Activated naive CD4-positive, alpha-beta T cell treated with anti-CD3 and anti-CD28 coated beads, Interleukin-2, amount 50 U/mL, for 16 hours (primary cell): ENCODE measurements at places on chromosomes 7 and 10.

GRCh38 chr10:26517141-26517867 lies 79.2 kb downstream of the APBB1IP start:
- DNase-seq = no peak

GRCh38 chr10:108375691-108376090 lies 1211.2 kb upstream of the SORCS1 start:
- no peak for DNase-seq

DNA sequence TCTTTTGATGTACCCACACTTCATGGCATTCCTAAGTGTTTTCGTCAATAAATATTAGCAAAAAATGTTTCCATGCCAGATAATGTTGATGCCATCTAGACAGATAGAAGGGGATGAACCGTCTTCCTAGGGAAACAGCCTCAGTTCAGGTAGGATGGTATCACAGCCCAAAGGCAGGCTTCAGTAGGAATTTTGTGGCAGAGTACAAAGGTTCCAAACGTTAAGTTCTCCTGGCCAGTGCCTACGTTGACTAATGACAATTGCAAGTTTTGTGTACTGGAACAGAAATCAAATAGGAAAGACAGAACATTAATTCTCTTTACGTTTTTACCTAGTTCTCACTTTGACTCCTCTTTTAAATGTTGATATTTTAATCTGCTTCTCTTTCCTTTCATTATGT lies 75.0 kb downstream of the ZMYND11 start:
- no peak for DNase-seq

DNA sequence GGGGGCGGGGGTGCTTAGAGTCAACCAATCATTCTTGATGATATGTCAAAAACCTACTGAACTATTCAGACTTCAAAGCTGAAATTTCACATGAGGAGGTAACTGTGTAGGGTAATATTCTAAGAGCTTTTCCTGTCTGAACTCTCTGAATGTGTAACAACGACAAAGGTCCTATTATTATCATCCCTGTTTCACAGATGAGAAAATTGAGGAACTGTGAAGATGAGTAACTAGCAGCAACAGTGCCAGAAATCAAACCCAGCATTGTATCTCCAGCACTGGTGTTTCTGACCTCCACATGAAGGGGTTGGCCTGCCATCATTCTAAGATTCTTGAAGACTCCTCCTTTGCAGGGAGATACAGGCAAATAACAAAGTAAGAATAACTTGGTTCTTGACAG lies 294.7 kb upstream of the AOAH start:
- DNase-seq = no peak

GRCh38 chr7:141073641-141074161 lies at the start of gene TMEM178B:
TMEM178B (plus strand) TSS chr7:141074064.
- peak; percentile 14 for DNase-seq

- DNase-seq = no peak
These were observed 372.4 kb downstream of the SUGCT start for GRCh38 chr7:40507166-40507565.

DNA sequence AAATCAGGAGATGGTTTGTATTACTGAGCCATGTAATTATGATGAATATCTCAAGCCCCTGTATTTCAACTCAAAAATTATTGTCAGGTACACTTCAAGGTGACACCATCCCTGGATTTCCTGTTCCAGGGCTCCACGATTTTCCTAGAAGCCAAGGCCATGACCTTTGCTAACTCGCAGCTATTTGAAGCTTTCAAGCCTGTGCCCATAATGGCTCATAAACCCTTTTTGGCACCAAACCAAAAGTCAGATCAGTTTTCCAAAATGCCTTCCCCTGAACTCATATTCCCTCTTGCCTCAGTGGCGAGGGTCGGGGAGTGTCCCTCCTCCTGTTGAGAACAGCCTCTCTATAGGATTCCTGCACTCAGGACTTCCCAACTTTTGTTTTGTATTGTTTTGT lies 70.8 kb downstream of the HIP1 start:
- DNase-seq = no peak

- DNase-seq = peak; percentile 75
These were observed 109.4 kb upstream of the LANCL2 start for GRCh38 chr7:55255496-55256445.

GRCh38 chr7:16571941-16572340 lies 45.3 kb downstream of the LRRC72 start:
- DNase-seq = no peak

DNA sequence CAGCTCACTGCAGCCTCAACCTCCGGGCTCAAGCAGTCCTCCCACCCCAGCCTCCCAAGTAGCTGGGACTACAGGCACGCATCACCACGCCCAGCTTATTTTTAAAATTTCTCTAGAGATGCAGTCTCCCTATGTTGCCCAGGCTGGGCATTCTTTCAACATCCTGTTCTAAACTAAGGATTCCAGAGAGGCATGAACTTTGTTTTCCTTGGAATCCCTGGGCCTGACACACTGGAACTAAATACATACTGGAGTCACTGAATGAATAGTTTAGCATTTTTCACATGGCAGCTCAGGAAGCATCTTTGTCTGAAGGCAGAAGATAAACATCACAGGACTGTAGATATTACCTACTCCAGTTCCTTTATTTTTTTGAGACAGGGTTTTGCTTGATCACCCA lies 108.7 kb downstream of the ITIH5 start:
- no peak for DNase-seq

GRCh38 chr7:56121440-56121839 lies 5.2 kb upstream of the NUPR2 start:
- no peak for DNase-seq

DNA sequence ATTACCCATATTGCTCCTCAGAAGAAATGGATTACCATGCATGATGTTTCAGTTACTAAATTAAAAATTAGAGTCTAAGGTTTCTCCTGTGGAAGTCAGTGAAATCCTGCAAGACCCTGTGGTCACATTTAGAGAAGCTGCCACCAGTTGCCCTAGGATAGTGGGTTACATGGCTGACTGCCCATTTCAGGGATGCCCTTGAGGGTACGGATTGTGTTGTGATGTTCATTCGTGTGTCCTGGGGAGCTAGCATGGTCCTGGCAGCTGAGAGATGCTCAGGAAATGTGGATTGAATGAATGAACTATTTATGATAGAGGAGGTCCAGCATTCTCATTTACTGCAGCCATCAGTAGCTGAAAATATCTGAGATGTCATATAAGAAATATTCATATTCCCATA lies 55.1 kb downstream of the TMEM178B start:
- no peak for DNase-seq

DNA sequence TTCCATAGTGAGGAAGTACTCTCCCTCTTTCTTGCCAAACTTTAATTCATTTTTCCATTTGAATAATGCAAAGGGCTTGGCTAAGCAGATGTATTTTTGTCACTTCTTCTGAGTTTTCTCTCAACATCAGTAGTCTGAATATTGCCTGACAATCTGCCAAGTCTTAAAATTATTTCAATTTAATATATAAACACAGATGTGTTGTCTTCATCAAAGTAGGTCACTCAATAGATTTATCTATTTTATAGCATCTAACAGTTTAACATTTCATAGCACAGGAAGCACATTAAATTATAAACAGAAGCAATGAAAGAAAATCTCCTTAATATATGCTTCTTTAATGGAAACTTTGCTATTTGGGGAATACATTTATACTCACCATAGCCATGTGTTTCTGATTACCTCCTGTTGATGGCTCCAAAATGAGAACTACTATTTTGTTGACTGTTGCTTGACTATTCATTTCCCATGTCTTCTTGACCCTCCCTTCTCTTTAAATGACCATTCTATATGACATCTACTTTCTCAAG lies 4.5 kb downstream of the CPED1 start:
- no peak for DNase-seq

DNA sequence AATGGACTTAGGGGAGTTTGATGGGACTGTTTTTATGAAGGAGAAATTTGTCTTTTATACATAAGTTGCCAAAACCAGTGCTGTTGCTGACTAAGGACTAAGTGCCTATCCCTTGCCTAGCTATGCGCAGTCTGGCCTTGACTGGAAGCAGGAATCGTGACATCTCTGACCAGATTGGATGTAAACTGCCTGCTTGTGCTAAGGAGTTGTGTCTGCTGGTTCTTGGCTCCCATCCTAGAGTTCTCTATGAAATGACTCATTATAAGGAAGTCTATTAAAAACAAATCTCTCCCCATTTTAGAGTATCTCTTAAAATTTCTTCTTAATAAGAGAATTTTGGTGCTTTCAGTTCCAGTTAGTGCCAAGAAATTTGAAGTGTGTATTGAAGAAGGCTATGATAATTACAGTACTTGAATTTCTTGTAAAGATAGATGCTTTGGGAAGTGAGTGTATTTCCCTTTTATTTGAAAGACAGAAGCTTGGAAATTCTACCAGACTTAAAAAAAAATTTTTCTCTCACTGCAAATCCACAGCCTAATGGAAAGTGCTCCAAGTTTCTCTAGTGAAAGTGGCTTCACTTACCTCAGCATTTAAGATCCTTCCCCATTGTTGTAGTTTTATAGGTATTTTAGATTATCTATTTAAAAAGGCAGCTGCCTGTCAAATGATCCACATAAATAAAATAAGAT lies 77.6 kb downstream of the BICC1 start:
- DNase-seq = no peak

- no peak for DNase-seq
These were observed 31.5 kb upstream of the GSAP start for GRCh38 chr7:77447616-77448015.

GRCh38 chr10:79434821-79435251 lies 10.6 kb downstream of the ZCCHC24 start:
- DNase-seq = no peak

DNA sequence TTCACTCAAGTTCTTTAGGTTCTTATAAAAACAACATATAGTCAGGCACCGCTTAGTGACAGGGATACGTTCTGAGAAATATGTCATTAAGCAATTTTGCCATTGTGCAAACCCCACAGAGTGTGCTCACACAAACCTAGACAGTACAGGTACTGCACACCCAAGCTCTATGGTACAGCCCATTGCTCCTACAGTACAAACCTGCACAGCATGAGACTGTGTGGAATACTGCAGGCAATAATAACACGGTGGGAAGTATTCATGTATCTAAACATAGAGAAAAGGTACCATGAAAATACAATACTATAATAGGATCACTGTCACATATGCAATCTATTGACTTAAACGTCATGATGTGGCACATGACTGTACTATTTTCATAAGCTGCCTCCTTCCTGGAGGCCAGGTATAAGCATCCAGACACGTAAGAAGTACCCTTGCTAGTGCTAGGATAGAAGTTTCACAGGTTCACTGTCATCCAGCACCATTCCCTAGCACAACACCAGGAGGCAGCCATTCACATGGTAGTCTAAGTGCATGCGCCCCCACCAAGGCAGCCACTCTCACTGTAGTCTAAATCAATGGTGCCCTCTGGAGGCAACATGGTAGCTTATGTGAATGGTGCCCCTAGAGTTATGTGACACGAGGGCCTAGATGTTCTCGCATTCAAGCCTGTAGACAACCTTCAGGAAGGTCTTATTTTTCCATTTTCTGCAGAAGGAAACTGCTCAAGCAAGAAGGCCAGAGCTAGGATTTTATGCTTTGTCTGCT lies 98.5 kb downstream of the ARHGAP22 start:
- DNase-seq = no peak

- DNase-seq = no peak
These were observed 64.6 kb downstream of the EBF3 start for GRCh38 chr10:129899276-129900130.

GRCh38 chr7:90236721-90237289 lies 8.2 kb upstream of the CFAP69 start:
- DNase-seq = no peak

GRCh38 chr7:28272461-28272877 lies 91.9 kb upstream of the JAZF1 start:
- peak; percentile 40 for DNase-seq

GRCh38 chr7:31893365-31893764 lies 176.8 kb downstream of the PDE1C start:
- DNase-seq = no peak
